ENCODE measurements at places on chromosomes 1 and 21.

DNA sequence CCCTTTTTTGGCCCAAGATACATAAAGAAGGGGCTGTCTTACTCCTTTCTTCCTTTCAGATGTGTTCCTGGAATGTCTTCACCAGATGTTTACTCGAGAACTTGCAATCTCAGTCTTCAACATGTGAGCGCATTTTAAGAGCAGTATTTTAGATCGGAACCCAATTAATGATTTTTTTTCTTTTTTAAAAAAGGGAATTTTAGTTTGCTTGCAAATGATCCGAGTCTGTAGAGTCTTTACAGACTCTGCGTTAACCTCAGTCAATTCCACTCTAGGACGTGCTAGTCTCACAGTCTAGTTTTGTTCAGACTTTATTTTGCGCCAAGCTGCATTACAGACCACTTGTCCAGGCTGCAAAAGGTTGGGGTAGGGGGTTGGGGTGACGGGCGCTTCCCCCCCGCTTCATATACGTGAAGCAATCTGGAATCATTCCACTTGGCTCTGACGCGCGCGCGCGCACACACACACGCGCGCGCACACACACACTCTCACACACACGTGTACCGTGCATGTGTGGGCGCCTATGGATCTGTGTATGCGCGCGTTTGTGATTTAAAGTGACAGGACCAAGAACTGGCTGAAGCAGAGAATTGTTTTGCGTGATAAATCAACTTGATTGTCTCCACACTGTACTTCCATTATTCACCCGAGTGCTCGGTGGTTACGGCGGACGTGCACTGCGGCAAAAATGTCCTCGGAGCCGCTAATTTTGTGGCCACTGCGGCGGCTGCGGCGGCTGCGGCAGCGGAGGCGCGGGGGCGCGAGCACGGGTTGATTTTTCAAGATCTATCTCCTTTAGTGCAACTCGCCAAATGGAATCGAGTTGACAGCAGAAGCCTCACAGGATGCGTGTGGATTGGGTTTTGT lies 25.6 kb upstream of the NFIA start:
- DNase-seq, result peak; percentile 45

DNA sequence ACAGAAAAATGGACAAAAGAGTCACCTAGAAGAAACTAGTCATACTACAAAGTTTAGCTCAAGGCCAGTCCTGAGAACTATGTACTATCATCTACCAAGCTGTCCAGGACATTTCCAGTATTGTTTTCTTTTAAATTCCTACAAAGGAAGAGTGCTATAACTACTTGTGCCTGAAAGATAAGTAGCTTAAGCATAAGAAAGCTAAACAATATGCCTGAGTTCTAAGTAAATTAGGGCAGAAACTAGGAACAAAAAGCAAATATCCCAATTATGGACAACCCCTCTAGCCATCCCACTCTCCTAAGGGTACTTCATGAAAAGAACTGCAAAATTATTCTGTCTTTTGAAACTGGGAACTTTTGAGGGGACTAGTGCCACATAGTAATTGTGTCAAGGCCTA lies 5.3 kb upstream of the RGS2 start:
- no peak for DNase-seq

DNA sequence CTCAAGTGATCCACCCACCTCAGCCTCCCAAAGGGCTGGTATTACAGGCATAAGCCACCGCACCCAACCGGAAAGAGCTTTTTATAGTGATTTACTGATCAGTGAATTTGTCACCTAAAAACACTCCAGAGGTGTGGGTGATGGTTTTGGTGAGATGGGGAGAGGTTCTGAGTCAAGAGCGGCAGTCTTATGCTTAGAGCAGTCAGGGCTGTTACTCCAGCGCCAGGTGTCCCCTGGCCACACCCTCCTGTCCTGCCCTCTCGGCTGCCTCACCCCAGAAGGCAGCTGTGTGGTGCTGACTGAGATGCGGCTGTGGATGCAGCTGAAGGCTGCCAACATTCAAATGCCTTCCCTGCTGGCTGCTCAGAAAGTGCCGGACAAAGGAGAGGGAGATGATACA lies 94.5 kb upstream of the LPGAT1 start:
- no peak for DNase-seq

GRCh38 chr1:206805357-206805756 lies 33.1 kb upstream of the IL10 start:
- DNase-seq, result no peak

DNA sequence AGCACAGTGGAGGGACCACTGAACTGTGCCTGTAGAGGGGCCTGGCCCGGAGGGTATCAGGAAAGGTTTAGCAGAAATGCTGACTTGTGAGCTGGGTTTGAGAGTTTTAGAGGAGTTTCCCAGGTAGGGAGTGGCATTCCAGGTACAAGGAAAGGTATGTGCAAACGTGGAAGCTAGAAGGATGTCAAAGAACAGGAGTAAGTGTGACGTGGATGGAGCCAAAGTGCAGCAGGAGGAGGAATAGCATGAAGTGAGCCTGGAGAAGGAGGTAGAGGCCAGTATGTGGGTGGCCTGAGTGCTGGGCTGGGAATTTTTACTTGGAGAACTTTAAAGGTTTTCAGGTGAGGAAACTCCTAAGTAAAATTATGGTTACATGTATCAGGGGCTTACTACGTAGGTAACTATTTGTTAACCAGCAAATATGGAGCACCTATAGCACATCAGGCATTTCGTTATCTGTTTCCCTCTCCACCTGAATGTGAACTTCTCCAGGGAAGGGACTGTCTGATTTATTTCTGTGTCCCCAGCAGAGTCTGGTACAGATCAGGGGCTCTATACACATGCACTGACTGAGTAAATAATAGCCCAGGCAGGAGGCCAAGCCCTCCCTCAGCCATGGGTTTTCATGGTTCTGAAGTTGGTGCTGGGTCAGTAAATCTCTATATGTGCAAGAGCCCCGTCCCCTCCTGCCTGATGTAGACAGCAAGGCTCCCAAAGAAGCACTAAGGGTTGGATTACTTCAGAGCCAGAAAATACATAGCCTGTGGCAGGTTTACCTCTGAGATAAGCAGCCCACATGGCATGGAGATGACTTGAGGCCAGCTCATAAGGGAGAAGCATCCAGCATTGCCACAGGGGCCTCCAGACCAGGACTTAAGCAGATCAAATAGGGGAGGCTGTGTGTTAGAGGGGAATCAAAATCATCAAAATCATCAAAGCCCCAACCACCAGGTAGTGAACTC lies 43.4 kb downstream of the CDCP2 start:
- no peak for DNase-seq

DNA sequence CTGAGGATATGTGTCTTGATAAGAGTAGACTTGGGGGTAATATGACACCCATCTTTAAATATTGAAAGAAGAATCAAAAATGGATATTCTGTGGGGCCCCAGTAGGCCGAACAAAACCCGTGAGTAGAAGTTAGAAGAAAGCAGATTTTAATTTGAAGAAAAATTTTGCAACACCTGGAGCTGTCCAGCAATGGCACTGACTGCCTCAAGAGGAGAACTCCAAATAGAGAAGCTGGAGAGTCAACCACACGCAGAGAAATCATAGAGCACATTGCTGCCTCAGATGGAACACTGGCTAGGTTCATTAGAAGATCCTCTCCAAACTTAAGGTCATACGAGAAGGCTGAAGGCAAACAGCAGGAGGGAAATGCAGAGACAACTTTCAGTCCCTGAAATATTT lies 6.8 kb downstream of the NHLH1 start:
- no peak for DNase-seq

GRCh38 chr1:220007438-220007837 lies 38.9 kb downstream of the EPRS1 start:
- no peak for DNase-seq

DNA sequence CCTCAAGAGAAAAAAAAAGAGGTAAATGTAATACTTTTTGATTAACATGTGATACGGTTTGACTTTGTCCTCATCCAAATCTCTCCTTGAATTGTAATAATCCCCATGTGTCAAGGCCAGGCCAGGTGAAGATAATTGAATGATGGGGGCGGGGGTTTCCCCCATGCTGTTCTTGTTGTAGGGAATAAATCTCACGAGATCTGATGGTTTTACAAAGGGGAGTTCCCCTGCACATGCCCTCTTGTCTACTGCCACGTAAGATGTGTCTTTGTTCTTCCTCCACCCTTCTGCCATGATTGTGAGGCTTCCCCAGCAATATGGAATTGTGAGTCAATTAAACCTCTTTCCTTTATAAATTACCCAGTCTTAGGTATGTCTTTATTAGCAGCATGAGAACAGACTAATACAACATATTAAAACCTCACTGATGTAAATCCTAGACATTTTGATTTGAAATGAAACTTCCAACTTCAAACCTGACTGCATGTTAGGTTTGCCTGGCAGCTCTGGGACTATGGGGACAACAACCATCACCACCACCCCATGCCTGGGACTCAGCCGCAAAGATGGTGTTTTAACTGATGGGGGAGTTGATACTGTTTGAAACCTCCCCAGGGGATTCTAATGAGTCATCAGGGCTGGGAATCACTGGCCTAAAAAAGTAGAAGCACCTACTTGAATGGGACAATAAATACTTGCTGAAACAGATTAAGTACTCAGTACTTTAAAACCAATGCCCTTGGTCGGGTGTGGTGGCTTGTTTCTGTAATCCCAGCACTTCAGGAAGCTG lies 32.8 kb upstream of the BACH1 start:
- DNase-seq, result no peak
